GOT3 (cell line): ENCODE measurements at places on chromosomes 13 and 19.

DNA sequence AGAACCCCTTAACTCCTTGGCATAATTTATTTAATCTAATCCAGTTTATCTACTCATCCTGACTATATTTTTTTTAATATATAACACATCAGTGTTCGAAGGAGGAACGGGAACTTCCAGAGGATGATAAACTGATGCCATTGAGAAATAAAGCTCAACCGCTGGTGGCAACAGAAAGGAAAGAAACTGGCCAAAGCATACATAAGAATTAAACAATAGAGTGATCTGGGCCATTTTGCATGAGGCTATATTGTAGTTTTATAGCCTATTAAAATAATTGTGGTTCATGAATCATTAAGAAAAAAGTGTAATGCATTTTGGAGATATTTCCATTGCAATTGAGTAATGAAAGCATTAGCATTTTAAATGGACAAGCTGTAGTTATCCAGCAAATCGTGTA lies 94.2 kb downstream of the FRY start:
- DNase-seq = no peak

- DNase-seq = no peak
Observed at GRCh38 chr13:111472559-111473460, 152.4 kb downstream of the TEX29 start.

- no peak for DNase-seq
Observed at GRCh38 chr13:93862259-93862658, 617.2 kb downstream of the DCT start.

DNA sequence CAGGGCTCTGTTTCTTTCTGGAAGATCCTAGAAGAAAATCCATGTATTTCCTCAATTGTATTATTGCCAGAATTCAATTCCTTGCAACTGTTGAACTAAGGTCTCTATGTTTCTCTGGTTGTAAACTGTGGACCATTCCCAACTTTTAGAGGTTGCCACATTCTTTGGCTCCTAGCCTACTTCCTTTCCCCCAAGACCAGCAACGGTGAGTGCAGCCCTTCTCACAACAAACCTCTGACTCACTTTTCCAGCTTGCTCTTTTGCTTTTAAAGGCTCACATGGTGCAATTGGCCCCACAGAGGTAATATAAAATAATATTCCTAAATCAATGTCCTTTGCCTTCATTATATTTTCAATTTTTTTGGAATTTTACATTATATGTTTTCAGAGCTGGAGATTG lies 371.3 kb downstream of the SLITRK5 start:
- no peak for DNase-seq

- no peak for DNase-seq
Observed at GRCh38 chr13:66689628-66690027, 540.5 kb downstream of the PCDH9 start.

DNA sequence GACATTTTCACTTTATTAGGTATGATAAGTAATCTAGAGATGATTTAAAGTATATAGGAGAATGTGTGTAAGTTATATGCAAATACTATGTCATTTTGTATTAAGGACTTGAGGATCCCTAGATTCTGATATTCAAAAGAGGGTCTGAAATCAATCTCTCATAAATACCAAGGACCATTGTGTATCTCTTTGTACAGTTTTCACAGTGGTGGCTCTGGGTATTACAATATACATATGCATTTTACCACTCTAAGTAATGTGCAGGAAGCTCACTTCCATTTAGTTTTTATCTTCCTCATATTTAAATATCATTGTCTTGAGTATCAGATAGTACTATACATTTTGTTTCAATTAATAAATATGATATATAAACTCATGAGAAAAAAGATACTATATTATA lies 862.6 kb upstream of the PCDH20 start:
- no peak for DNase-seq
